ENCODE measurements at places on chromosomes 11 and 22.

DNA sequence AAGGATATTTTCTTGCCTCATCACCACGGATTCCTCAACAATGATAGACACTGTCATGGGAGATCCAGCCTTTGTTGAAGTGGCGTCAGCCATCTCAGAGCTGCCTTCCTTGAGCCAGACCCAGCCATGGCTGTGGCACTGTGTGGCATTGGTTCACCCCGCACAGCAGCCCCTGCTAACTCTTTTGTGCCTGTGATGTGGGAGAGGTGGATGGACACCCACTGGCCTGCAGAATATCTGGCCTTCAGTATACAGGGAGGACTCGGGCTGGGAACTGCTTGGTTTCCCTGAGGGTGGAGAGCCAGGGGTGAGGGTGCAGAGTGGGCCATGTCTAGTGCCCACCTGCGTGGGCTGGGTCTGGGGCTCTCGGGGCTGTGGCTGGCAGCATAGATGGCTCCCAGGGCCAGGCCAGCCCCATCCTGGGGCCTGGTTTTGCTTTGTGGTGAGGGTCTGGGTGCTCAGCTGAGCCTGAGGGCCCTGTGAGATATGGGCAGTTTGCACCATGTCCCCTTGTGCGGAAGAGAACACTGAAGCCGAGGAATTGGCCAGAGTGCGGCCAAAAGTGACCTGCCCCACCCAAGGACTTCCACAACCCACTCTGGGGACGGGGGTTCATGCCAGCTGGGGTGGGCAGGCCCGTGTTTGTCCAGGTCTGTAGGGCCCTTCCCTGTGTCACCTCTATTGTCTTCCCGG is 6.1 kb downstream of the CLDN5 start:
- no peak for DNase-seq

DNA sequence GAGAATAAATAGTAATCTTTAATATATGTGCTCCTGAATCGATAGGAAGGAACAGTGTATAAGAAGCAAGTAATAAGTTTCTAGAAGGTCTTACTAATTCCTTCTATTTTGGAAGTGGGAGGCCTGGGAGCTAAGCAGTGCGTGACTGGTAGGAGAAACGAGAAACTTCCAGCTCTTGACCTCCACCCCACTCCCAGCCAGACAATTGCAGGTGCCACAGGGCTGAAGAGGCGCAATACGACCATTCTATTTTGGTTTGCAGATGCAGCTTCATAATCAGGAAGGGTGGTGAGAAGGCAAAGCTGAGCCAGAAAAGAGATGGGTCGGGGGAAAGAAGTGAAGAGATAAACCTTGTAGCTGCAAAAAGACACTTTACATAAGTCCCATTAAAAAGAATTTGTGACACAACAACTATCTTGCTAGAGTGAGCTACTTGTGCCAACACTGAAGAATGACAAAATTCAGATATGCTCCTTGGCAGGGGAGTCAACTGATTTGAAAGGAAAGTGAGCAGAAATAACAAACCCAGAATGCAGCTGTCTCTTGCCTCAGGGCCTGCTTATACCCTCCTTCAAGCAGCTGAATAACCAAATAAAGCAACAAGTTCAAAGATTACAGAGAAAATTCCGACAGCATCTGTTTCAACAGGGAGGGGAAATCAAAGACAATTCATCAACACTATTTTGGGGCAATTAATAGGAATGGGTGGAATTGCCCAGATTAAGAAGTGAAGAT is 35.1 kb downstream of the GRIA4 start:
- DNase-seq, result no peak

GRCh38 chr11:62835336-62835735 is 2.7 kb upstream of the TEX54 start:
- no peak for DNase-seq

- no peak for DNase-seq
Measured at GRCh38 chr11:123306531-123306930, 111.5 kb upstream of the CLMP start.

GRCh38 chr22:22159384-22159783 is 85.2 kb upstream of the VPREB1 start:
- DNase-seq, result no peak

DNA sequence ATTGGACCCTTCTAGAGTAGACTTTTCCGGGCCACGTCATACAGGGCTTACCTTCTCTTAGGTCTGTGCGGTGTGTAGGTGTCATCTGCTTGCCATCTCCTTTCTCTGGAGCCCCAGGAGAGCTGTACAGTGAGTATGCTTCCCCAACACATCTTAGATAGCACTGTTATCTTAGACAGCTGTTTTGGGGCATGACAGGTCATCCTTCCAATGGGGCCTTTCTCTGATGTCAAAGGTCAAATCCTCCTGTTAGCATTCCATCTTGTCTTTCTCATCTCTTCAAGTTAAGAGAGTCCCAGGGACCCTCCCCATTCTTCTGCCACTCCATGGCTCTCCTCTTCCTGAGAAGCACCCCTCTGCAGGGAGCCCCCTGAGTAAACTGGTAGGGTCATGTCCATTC is 31.0 kb upstream of the EIF3D start:
- DNase-seq, result no peak

GRCh38 chr11:76672431-76673175 is 2.1 kb upstream of the LRRC32 start:
- no peak for DNase-seq

GRCh38 chr11:131864228-131864627 is 493.8 kb downstream of the NTM start:
- no peak for DNase-seq

DNA sequence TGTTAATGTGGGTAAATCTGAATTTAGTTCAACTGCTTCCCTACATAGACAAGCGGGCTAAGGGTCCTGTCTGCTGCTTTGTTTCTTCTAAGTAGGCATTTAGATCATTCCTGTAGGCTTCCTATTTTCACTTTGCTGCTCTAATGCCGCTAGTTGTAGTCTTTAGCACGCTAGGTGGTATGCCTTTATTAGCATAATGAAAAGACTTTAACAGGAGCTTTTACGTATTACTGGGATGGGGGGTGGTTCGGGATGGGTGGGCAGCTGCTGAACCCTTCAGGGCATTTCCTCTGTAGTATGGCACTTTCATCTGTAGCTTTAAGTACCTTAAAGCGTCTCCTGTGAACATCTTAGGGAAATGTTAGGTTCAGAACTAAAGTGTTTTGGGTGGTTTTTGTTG is 85.3 kb downstream of the GGT1 start:
- DNase-seq, result no peak

- no peak for DNase-seq
Measured at GRCh38 chr11:15901790-15902189, 454.6 kb downstream of the SOX6 start.

DNA sequence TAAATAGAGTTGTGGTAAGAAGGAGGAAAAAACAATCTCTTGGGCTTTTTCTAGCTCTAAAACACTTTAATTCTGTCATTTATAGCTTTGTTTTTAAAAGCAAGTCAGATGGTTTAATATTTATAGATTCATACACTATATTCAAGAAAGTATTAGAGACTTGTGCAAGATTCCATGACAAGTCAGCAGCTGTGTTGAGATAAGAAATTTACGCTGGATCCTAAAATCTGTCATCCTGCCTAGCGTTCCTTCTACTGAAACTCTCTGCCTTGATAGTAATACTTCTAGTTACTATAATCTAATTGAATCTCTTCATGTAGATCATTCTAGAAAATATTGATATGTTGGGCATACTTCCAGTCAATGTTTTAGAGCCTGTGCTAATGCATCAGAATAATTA is 721.8 kb downstream of the CNTN5 start:
- no peak for DNase-seq

GRCh38 chr11:123351375-123351774 is 78.7 kb upstream of the GRAMD1B start:
- DNase-seq, result no peak

DNA sequence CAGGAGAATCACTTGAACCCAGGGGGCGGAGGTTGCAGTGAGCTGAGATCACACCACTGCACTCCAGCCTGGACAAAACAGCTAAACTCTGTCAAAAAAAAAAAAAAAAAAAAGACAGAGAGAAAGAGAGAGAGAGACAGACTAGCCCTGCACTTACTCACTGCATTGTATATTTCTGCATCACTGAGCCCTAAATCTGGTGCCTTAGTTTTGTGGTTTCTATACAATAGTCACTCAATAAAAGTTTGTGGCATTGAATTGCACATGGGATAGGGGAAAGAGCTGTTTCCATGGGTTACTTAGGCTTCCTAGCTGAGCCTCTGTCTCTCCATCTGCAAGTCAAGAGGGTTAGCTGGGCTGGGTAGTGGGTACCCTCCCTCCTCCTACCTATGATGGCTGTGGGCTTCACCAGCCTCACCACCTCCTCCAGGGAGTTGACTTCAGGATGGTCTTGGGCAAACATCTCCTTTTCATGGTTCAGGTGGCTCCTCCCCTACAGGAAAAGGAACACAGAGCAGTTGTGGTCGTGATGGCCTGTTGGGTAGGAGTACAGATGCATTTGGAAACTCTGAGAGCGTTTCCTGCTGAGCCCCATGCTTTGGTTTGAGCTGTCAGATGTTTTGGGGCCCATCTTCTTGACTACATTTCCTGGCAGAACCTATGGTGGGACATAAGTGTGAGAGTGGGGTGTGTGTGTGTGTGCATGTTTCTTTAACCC is 73.2 kb downstream of the CCDC81 start:
- peak; percentile 86 for DNase-seq

GRCh38 chr11:44750551-44751465 is 24.0 kb downstream of the TSPAN18 start:
- no peak for DNase-seq
